ENCODE measurements at places on chromosomes 4 and X.

DNA sequence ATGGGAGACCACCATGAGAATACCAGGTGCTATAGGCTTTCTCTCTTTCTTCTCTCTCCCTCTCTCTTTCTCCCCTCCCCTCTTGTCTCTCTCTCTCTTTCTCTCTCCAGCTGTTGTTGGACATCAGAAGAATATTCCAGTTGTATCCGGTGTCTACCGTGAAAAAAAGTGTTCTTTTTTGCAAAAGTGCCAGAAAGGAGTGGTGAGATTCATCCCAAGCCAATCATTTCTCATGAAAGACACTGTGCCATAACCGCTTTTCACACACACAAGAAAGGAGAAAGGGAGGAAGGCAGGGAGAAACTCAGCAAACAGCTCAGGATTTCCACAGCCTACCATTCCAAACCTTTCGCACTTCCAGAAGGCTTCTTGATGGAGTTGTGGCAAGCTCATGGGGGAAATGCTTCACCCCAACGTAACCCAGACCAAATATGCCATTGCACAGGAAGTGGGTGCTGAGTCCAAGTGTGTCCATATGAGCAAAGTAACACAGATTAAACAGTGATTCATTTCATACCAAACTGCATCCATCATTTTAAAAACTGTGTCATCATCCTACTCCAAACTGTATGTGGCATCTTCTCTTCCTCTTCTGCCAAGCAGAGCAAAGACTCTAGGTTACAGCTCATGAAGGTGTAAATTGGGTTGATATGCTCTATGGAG lies 224.0 kb downstream of the APBB2 start:
- DNase-seq = no peak

GRCh38 chr4:183395395-183395794 lies 49.0 kb upstream of the CDKN2AIP start:
- DNase-seq = peak; percentile 18

DNA sequence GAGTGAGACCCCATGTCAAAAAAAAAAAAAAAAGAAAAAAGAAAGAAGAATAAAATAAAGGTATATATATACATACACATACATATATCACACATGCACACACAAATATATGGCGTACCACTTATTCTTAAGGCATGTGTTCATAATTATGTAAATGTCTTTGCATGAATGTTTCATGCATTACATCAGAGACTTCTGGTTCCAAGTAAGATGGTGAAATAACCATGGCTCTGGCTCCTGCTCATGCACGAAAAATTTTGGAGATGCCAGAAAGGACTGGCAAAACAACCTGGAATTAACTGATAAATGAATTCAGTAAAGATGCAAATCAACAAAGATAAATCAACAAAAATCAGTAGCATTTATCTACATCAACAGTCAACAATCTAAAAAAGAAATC lies 19.7 kb upstream of the FHIP1A start:
- no peak for DNase-seq

- DNase-seq = no peak
Observed at GRCh38 chr4:176830971-176831370, 38.2 kb upstream of the VEGFC start.

GRCh38 chr4:153075836-153076518 lies 128.3 kb upstream of the TRIM2 start:
- DNase-seq = no peak

GRCh38 chr4:23438764-23439163 lies 451.1 kb downstream of the PPARGC1A start:
- DNase-seq = no peak

DNA sequence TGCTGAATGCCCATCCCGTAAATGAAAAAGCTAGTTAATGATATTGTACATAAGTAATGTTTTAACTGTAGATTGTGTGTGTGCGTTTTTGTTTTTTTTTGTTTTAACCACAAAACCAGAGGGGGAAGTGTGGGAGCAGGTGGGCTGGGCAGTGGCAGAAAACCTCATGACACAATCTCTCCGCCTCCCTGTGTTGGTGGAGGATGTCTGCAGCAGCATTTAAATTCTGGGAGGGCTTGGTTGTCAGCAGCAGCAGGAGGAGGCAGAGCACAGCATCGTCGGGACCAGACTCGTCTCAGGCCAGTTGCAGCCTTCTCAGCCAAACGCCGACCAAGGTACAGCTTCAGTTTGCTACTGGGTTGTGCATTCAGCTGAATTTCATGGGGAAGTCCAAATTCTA lies at the start of gene SPP1:
SPP1 (plus strand) TSS at position 249 of the 400 bp plus-strand sequence. CDS start 1,182 bp downstream, outside the sequence.
- DNase-seq = no peak

GRCh38 chr4:105474099-105474518 lies 247 bp upstream of the PPA2 start:
- peak; percentile 79 for DNase-seq

GRCh38 chrX:112457788-112458187 lies 221.9 kb downstream of the LHFPL1 start:
- no peak for DNase-seq

DNA sequence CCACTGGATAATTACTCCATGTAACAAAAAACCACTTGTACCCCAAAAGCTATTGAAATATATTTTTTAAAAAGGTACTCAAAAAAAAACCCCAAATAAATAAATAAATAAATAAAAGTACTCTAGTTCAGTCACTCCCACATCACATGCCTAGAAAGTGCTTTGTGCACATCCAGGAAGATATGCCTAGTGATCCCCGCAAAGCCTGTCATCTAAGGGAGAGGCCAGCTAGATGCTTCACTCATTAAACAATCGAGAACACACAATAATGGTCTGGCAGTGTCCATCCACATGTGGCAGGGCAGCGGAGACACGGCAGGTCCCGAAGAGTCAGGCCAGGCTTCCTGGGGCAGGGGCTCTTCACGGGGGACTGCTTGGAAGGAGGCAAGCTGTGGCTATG lies 47.6 kb downstream of the RAB33B start:
- DNase-seq = no peak

GRCh38 chr4:96486563-96486962 lies 646.7 kb downstream of the PDHA2 start:
- DNase-seq = no peak

DNA sequence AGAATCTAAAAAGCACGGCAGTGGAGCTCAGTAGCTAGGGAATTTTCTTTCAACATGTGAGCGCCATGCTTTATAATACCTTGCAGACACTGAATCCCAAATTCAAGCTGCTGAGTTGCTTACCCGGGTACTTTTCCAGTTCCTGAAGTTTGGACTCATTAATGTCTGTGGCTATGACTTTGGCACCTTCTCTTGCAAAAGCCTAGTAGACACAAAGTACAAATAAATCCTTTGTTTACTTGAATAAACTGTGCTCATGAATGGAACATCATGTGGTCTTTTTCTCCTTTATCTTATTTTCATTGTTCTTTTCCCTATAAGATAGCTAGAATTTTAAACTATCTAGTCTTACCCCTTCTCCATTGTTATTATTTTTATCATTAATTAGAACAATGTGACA lies 4.6 kb downstream of the BDH2 start:
- DNase-seq = no peak

DNA sequence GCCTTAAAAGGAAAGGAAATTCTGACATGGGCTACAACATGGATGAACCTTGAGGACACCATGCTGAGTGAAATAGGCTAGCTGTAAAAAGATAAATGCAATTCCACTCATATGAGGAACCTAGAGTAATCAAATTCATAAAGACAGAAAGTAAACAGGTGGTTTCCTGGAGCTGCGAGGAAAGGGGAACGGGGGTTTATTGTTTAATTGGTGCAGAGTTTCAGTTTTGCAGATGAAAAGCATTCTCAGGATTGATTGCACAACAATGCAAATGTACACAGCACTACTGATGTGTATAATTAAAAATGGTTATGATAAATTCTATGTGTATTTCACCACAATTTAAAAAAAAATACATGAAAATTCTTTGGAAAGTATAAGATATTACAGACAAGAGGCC lies 24.0 kb downstream of the PLRG1 start:
- no peak for DNase-seq

GRCh38 chr4:84336964-84337705 lies 162.0 kb downstream of the NKX6-1 start:
- no peak for DNase-seq

- DNase-seq = no peak
Observed at GRCh38 chrX:108029928-108030711, 14.7 kb upstream of the VSIG1 start.

GRCh38 chr4:150033081-150033480 lies 45.2 kb upstream of the DCLK2 start:
- DNase-seq = no peak

Data from hematopoietic multipotent progenitor cell treated with erythropoietin and hydrocortisone succinate and interleukin-3 and kit ligand, for 17 days (in vitro differentiated cells).